ENCODE measurements at places on chromosomes 2 and 18.

DNA sequence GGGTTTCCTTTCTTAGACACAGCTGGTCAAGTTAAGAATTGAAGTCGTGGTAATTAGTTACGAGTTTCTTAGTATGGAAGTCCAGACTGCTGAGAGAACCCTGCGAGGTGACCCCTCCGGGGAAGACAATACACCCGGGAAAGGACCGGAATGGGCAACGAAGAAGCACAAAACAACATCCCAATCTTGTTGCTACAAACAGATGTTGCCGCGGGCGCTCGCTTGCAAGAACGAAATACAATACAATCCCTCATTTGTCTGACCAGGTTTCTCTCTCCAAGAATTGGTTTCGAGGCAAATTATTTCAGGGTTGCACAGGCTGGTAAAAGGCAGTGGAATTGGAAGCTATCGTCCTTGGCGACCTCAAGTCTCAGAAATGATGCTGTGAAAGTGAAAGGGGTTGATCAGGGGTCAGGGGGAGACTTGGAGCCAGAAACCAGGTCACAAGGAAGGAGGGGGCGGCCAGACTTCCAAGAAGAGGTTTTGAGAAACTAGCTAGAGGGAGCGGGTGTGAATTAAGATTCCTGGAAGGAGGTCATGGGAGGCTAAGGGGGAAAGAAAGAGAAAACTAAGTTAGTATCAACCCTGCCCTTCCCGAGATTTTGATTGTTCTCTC is 401.9 kb downstream of the HRH4 start:
- no peak for DNase-seq

GRCh38 chr2:19759880-19760279 is 141.9 kb downstream of the TTC32 start:
- no peak for DNase-seq

DNA sequence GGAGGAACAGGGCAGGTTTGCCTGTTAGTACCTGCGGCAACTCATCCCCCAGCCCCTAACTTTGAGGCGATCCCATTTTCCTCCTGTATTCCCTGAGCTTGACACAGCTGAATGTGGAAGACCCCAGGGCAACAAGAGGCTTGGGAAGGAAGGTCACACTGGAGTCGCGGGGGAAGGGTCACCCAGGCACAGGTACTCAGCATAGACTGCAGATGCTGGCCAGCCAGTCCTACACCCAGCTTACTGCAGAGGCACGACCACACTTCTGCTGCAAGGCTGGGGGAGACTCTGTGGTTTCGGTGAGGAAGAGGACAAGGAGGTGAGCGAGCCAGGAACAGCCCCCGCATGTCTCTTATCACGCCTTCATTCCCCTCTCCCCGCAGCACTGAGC is 91.5 kb downstream of the MALT1 start:
- no peak for DNase-seq

DNA sequence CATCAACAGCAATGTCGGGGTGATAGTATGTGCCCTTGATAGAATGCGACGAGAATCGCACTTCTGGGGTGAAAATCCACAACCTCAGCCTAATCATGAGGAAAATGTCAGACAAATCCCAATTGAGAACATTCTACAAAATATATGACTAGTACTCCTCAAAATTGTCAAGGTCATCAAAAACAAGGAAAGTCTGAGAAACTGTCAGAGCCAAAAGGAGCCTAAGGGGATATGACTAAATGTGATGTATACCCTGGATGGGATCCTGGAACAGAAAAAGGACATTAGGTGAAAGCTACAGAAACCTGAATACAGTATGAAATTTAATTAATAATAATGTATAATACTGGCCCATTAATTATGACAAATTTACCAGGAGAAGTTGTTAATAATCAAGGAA is 7.6 kb upstream of the CACNB4 start:
- DNase-seq: no peak
